ENCODE measurements at places on chromosomes 1 and 21. TPM values are rescaled to one million over a fixed set of nuclear protein-coding genes. Genes with fewer than 3 reads are reported as not detected.

DNA sequence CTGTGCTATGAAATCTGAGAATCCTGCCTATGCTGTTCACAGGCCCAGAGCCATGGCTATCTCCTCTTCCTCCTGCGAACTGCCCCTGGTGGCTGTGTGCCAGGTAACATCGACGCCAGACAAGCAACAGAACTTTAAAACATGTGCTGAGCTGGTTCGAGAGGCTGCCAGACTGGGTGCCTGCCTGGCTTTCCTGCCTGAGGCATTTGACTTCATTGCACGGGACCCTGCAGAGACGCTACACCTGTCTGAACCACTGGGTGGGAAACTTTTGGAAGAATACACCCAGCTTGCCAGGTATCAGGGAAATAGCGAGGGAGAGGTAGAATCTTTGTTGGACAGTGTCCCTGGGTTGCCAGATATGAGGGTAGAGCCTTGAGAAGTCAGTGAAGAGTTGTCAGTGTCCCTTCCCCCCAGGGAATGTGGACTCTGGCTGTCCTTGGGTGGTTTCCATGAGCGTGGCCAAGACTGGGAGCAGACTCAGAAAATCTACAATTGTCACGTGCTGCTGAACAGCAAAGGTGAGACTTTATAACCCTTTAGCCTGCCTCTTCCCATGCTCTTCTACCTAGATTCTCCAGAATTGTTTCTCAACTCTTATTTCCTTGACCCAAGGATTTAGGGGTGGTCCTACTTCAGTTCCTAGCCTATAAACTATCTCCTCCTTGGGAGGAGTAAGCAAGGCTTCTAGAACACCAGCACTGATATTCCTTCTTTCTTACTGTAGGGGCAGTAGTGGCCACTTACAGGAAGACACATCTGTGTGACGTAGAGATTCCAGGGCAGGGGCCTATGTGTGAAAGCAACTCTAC lies 1.4 kb downstream of the NIT1 start:
- DNase-seq = peak; percentile 70

- DNase-seq = no peak
Observed at GRCh38 chr21:32410291-32410690, 2.2 kb upstream of the EVA1C start.

- DNase-seq = peak; percentile 65
Observed at GRCh38 chr1:214281021-214281719, at the start of gene SMYD2. TSS of gene SMYD2 (plus strand) at chr1:214281159. CDS start at chr1:214281255, 96 bp downstream.

GRCh38 chr1:97123717-97124431 lies 402.3 kb downstream of the PTBP2 start:
- no peak for DNase-seq

GRCh38 chr1:236753516-236753915 lies 41.6 kb upstream of the MTR start:
- DNase-seq = no peak

GRCh38 chr1:54245501-54245900 lies 45.5 kb downstream of the MRPL37 start:
- no peak for DNase-seq

DNA sequence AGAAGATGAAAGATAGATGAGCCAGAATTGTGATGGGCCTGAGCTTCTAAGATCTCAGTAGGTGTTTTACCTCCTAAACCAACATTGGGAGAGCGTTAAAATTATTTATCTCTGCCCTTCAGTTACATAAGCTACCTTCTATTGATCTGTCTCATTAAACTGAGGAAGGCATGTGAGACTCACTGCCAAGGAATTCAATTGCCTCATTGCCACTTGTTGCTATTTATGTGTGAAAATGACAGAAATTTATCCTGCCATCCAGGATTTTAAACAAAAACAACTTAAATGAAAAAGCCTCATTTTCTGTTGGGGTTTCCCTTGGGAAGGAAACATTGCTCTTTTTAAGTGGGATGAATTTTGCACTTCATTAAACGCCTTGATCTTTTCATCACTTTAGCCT lies 78.7 kb upstream of the RUNX1 start:
- no peak for DNase-seq

DNA sequence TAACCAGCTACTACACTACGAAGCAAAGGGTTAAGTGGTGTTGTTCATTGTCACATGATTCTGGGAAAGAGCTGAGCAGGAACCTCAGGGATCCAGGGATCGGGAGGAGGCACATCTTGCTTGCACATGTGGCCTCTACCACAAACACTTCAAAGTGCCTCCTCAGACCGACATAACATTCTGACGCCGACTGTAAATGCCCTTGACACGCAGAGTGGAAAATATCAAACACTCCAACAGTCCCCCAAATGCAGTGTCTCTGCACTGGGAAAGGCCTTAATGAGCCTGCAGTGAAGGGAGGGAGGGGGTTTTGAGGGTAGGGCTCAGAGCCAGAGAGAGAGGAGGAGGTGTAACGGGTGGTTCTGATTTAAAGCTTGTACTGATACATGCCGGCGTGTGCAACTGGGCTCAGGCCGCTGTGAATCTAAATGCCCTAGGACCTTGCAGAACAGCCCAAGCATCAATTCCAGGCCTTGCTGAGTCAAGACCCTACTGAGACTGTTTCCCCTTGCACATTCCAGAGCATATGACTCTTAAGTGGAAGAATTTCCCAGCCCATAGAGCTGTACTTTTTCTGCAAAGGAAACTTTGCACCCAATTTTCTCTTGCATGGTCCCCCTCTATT lies 163.7 kb downstream of the NTMT2 start:
- peak; percentile 68 for DNase-seq

DNA sequence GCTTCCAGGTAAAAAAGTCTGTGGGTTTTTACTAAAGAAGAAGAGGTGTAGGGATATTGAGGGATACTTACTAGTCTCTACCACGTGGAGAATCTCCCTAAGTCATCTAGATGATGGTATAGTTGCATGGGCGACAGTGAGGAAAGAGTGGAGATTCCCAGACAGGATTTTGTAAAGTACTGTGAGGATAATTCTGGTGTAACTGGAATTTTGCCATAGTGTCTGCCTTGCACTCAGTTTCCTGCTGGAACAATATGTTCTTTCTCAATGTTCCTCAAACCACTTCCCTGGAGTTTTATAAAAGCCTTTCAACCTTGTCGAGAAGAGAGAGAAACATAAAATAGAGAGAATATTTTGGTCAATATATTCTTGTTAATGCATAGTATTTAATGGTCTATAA lies 95.1 kb upstream of the WLS start:
- DNase-seq = no peak

GRCh38 chr1:38615680-38616079 lies 243.9 kb downstream of the RRAGC start:
- no peak for DNase-seq

DNA sequence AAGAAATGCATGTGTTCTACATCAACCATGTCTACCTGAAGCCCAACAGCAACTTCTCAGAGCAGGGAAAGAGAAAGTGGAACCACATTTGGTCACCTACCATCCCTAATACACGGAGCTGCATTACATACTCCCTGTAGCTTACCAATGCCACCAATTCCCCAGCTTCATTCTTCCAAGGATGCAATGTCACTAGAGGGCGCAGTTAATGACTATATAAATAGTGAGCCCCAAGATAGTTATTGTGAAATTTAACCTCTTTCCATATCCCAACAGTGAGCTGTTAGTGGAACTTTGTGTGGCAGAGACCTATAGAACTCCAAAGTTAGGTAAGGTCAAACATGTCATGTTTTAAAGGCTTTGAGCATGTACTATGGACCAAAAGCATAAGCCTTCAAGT lies 618.3 kb downstream of the SMYD3 start:
- no peak for DNase-seq

- DNase-seq = peak; percentile 8
Observed at GRCh38 chr1:239898062-239898730, 193.5 kb upstream of the FMN2 start.

DNA sequence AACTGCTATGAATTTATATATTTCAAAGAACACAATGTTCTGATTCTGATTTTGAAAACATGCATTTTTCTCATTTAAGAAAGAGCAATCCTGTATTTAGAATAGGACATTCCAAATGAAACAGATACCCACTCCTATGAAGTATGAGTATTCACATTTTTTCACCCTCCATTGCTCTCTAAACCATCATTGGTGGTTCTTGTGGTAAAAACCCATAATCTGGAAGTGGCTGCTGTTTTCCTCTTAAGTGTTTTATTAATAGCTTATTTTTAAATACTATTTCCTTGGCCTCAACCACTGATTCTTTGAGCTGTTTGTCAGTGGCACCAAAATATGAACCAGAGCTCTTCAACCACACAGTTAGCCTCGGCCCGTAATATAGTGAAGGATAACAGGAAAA lies 60.0 kb upstream of the ADAM30 start:
- no peak for DNase-seq

GRCh38 chr1:206472454-206472853 lies 2.2 kb downstream of the IKBKE start:
- DNase-seq = no peak

DNA sequence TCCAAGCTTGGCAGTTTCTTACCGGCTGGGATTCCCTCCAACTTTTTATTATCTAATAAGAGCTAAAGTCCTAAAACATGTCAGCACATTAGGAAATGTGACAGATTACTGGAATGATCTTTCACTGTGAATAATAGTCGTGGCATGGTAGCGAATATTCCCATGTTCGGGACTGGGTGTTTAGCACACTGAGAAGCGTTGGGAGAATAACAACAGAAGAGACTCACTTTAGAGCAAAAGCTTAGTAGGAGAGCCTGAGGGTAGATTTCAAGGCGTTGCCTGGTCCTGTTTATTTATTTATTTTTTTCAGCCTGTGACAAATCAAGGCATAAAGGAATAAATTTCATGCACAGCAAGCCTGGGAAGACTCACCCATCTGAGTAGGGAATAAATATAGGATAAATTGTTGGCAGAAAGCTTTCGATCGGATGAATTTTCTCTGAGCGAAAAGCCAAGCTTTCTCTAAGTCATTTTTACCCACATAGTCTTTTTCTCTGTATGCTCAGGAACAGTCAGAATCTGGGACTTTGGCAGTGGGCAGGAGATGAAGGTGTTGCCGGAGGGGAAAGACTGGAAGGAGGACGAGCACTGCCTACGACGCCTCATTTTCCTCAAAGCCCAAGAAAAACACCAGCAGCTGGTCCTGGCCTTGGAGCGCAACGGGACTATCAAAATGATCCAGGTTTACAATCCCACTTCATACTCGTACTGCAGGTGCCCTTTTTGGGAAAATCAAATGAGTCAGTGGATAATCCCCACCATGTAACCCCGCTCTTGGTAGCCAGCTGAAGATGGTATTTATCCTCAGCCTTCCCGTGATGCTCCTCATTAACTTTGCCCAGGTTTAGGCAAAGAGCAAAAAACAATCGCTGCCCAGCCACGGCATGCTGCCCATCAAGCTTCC lies 97.2 kb downstream of the WDR64 start:
- peak; percentile 14 for DNase-seq

Gene TRAF3IP3
- not detected for total RNA-seq

Gene SLC25A34
- 0.44 TPM for total RNA-seq

Gene MATN1
- 0.07 TPM for total RNA-seq

Gene RGS1
- total RNA-seq = not detected

Gene FAM110D
- not detected for total RNA-seq
